NCI-H1048 (cell line): ENCODE measurements at places on chromosomes 12 and 14.

GRCh38 chr12:880656-881055 is 68.8 kb downstream of the RAD52 start:
- no peak for DNase-seq

DNA sequence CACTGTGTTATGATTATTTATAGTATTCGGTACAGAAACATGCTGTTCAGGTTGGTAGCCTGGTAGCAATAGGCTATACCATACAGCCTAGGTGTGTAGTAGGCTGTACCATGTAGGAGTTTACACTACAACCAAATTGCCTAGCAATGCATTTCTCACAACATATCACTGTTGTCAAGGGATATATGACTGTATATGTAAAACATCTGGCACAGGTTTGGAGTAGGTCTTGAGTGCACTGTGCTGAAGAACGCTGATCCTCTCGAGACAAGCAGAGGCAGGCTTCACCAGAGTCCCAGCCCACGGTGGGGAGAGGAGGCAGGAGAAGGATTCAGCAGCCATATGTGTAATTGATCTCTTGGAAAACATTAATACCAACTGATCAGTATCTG is 15.0 kb upstream of the TBX5 start:
- DNase-seq: no peak

DNA sequence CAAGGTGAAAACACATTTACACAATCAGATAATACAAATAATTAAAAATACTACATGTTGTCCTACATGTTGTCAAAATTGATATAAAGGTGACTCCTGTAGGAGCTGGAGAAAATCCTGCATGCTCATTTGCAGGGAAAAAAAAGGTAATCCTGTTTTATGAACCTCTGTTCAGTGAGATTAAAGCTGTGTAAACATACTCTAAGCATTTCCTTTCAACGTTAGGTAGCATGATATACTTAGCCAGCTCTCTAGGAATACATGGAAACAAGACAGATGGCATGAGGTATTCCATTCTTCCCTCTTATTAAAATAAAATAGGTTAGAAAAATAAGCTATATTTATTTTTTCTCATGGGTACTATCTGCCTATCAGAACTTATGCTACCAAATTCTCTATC is 635.7 kb upstream of the FLRT2 start:
- no peak for DNase-seq

DNA sequence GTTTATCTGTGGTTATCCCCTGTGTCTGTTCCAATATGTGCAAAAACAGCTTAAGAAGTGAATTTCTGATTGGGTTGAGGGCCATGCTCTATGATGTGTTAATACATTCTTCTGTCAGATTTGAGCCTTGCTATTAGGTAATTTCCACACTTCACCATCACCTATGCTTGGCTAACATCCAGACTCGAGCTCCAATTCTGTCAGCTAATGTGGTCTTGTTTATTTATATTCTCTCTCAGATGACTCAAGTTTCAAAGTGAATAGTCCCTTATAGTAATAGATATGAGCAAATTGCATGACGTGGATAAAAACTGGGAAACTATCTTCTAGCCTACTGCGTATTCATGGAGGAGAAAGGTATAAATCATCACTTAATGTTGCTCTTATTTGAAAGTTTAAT is 451.3 kb downstream of the SNAPC1 start:
- no peak for DNase-seq

- no peak for DNase-seq
Measured at GRCh38 chr12:9910716-9911421, 21.3 kb downstream of the CLEC2A start.

GRCh38 chr12:102954134-102954533 is 3.3 kb upstream of the ASCL1 start:
- no peak for DNase-seq

DNA sequence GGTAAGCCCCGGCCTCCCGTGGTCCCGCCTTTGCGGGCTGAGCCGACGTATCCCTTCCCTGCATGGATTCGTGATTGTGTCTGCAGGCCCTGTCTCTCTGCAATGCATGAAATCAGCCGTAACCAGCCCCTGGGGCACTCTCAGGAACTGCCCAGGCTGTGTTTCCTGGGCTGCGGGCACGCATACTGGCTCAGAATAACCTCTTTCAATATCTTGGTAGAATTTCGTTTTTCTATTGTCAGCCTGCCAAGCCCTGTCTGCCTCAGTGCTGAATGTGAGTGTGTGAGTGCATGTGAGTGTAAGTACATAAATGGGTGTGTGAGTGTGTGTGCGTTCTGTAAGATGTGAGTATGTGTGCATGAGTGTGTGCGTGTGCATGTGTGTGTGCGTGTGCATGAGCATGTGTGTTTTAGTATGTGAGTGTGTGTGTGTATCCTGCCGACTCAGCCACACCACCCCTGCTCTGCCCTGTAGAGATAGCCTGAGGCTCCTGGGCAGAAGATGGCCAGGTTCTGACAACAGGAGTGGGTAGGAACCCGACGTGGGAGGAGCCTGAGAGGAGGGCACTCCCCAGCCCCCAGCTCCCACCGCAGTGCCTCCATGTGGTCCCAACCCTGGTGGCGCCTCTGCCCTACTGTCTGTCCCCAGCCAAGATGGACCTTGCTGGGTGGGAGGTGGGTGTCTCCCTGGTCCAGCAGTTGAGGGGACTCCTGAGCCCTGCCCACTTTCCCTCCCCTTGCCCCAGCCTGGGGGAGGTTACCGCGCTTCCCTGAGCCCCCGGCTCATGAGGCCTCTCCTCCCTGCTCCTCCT is 268.8 kb downstream of the ADGRD1 start:
- DNase-seq: no peak

DNA sequence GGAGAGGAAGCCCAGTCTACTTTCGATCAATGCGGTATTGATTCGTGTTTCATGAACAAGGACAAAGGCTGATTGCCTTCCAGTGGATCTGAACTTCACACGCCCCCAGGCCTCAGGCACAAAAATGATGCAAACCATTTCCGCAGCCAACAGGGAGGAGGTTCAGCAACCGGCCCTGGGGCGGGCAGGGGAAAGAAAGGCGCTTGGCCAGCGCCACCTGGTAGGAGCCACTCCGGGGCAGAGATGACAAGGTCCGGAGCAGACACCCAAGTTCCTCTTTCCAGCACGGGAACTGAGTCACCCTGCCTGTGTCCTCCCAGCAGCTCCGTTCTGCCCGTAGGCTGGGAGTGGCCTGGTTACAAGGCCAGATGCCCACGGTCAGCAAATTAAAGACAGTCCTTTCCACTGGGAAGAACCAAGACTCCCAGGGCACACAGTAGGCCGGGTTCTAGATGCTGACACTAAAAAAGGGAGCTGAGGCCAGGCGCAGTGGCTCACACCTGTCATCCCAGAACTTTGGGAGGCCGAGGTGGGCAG is 136.3 kb downstream of the SCARB1 start:
- DNase-seq: no peak

DNA sequence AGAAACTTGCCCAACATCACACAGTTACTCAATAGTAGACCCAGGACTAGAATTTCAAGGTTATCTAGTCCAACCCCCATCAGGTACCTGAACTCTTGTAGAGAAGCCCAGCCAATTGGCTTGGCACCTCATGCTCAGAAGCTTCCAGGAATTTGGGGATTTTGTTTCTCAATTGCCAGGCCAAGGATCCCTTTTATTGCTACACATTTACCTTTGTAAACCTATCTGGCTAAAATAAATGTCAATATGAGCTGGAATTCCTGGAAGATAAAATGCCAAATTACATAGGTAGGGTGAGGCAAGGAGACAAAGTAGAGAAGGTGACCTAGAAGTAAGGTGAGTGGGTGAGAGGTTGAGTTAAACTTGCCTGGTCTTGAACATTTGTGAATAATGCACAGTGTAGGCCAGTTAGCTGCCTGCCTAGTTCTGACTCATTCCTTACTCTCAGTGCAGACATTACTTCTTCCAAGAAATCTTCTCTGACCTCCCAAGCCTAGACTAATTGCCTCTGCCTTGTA is 36.3 kb downstream of the SDR9C7 start:
- no peak for DNase-seq

DNA sequence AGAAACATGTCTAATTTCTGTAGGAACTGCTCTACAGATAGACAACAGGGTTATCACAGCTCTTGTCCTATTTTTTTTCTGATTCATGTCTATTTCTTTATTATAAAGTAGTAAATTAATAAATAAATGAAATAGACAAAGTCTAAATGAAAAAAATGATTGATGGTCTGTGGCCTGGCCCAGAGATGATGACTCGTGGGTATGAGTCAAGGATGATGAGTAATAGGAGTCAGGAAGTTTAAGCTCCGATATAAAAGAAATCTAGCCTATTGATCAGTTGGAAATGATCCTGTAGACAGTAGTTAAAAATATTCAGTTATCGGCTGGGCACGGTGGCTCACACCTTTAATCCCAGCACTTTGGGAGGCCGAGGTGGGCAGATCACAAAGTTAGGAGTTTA is 90.6 kb upstream of the RTL1 start:
- DNase-seq: no peak

- no peak for DNase-seq
Measured at GRCh38 chr12:29992366-29992765, 208.6 kb upstream of the TMTC1 start.

- DNase-seq: peak; percentile 45
Measured at GRCh38 chr12:101490286-101490920, 15.3 kb downstream of the SPIC start.

DNA sequence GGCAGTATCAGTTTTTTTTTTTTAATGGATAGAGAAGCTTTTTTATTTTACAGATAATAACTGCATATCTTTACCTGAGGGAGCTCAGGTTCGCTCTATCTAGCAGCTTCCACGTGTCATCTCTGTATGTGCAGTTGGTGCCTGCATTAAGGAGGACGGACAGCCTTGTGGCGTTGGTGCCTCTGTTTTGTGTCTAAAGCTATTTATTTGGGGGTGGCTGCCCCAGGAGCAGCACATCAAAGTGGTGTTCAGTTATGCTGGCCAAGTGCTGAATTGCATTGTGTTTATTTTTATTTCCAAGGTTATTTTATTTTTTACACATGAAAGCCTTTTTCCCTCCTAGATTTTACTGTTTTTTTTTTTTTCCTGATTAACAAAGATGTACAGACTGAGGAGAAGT is 59.7 kb downstream of the RASSF3 start:
- DNase-seq: no peak

DNA sequence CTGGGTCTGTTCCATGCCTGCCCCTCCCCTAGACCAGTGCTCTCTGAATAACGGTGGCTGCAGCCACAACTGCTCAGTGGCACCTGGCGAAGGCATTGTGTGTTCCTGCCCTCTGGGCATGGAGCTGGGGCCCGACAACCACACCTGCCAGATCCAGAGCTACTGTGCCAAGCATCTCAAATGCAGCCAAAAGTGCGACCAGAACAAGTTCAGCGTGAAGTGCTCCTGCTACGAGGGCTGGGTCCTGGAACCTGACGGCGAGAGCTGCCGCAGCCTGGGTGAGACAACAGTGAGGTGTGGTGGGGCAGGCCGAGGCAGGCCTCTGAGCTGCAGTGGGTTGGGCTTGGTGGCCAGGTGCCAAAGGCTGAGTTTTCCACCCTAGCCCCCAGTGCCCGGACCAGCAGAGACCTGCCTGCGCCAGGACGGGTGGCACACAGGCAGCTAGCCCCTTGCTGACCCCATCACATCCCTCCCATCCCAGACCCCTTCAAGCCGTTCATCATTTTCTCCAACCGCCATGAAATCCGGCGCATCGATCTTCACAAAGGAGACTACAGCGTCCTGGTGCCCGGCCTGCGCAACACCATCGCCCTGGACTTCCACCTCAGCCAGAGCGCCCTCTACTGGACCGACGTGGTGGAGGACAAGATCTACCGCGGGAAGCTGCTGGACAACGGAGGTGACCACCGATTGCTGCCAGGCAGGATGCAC is 28.2 kb upstream of the LRP1-AS start:
- DNase-seq: peak; percentile 46

- no peak for DNase-seq
Measured at GRCh38 chr12:86050010-86050409, 175.9 kb downstream of the NTS start.

- no peak for DNase-seq
Measured at GRCh38 chr12:50742776-50743175, 21.1 kb upstream of the ATF1 start.

- no peak for DNase-seq
Measured at GRCh38 chr14:90381999-90382451, 14.8 kb upstream of the CALM1 start.

- no peak for DNase-seq
Measured at GRCh38 chr14:85573406-85573805, 43.5 kb downstream of the FLRT2 start.

- no peak for DNase-seq
Measured at GRCh38 chr12:49982246-49983087, 9.7 kb downstream of the AQP6 start.

- DNase-seq: no peak
Measured at GRCh38 chr14:53380052-53380866, 227.1 kb upstream of the DDHD1 start.

DNA sequence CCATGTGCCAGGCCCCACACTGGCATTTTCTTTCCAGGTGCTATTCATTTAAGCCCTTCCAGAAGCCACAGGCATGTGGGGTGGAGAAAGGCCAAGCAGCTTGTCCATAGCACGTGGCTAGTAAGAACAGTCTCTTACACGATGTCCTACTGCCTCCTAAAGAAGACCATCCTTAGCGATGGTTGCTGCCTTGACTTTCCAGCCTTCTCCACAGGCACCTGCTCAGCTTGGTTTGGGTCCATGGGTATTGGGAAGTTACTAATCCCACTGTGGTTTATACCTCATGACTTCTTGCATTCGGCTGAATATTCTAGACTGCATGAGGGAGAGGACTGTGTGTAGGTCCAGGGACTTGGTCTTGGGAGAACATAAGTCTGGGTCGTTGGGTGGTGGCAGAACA is 49.2 kb downstream of the NINJ2 start:
- DNase-seq: no peak

DNA sequence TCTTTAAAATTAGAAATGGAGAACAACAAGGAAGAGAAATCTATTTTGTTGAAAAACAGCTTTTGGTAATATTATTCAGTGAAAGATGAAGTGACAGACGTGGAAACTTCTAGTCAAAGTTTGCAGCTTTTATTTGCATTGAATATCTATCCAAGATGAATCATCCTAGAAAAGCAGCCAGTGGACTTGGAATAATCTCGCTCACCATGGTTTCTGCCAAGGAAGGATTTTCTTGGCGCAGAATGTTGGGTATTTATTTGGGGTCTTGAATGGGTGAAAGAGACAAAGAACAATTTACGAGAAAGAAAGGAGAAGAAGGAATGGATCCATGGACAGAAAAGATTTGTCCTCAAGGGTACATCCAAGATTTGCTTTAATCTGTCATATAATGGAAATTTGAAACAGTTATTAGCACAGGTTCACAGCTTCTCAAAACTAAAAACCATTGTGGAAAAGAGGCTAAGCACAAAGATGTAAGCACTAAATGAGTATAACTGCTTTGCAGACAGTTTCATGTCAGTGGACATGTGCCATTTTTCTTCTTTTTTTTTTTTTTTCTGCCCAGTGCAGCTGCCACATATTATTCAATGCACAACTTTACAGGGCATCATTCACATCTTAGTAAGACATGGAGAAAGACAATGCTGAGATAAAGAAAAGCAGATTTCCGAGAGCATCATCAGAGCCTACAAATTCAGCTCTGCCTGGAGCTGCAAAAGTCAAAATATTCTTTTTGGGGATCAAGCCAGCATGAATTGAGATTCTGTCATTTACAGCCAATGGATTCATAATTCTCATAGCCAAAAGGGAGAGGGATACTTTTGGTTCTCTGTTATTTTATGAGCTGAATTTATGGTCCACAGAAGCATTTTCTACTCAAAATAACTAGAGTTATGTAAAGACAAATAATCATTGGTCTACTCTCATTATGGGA is 333.7 kb downstream of the DAD1 start:
- DNase-seq: no peak

GRCh38 chr14:99698642-99699041 is 14.5 kb downstream of the CYP46A1 start:
- DNase-seq: no peak
